ENCODE measurements at places on chromosomes 2 and 18.

GRCh38 chr2:160351956-160352355 lies 141.7 kb downstream of the RBMS1 start:
- DNase-seq, result peak; percentile 50

DNA sequence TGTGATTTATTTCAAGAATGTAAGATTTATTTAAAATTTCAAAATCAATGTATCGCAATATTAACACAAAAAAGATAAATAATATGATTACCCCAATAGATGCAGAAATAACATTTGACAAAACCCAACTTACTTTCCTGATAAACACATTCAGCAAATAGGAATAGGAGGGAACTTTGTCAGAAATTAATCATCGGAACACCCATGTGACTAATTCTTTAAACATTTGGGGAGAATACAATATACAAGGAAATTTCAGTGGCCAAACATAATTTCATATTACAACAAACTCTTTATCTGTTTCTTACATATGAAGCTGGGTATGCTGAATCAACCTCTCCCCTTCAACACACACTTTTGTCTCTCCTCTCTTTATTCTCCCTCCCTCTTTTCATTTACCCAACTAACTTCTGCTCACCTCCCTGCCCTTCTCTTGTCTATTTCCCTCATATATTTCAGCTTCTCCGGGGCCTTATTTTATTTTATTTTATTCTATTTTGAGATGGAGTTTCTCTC lies 309.6 kb upstream of the CNTNAP5 start:
- no peak for DNase-seq

- no peak for DNase-seq
These were observed 53.8 kb downstream of the CYP27C1 start for GRCh38 chr2:127166231-127166860.

DNA sequence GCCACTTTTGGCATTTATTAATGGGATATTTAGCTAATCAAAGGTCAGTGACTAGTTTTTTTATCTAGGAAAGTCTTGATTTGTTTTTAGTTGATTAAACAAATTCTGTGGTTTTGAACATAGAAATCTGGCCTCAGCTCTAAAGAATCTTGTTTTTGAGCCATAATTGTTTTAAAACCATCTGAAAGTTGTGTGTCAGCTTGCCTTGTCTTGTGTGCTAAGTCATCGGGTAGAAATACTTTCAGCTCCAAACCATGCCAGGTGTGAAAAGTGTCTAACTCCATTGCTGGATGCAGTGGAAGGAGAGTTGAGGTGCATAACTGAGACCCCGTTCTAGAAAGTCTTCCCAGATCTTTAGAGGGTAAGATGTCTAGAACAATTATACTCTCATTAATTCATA lies 22.7 kb downstream of the FARP2 start:
- DNase-seq, result no peak

GRCh38 chr2:54771166-54771885 lies 47.9 kb downstream of the EML6 start:
- DNase-seq, result peak; percentile 71

GRCh38 chr2:43186679-43187374 lies 39.6 kb downstream of the ZFP36L2 start:
- DNase-seq, result no peak
